ENCODE measurements at places on chromosomes 2 and 18. TPM values are rescaled to one million over a fixed set of nuclear protein-coding genes. Genes with fewer than 3 reads are reported as not detected.

LHCGR gene
- not detected for polyA plus RNA-seq

C2orf74 gene
- 21.6 TPM for polyA plus RNA-seq

CMPK2 gene
- polyA plus RNA-seq: 5.5 TPM

LDLRAD4 gene
- polyA plus RNA-seq: 2.7 TPM

TLX2 gene
- 1.5 TPM for polyA plus RNA-seq

CTIF gene
- 12.5 TPM for polyA plus RNA-seq

RND3 gene
- 36.2 TPM for polyA plus RNA-seq

ST6GAL2 gene
- polyA plus RNA-seq: 0.03 TPM

KDM3A gene
- polyA plus RNA-seq: 51.2 TPM

CKAP2L gene
- polyA plus RNA-seq: not detected

ZSWIM2 gene
- polyA plus RNA-seq: not detected

MTIF2 gene
- polyA plus RNA-seq: 36.2 TPM

CLEC4F gene
- polyA plus RNA-seq: 0.54 TPM

CFAP221 gene
- 2.2 TPM for polyA plus RNA-seq

AUP1 gene
- polyA plus RNA-seq: 179 TPM

MBD5 gene
- polyA plus RNA-seq: 2.7 TPM

GRCh38 chr2:219209236-219210195, 2.9 kb downstream of the ZFAND2B start:
- no peak for DNase-seq

DNA sequence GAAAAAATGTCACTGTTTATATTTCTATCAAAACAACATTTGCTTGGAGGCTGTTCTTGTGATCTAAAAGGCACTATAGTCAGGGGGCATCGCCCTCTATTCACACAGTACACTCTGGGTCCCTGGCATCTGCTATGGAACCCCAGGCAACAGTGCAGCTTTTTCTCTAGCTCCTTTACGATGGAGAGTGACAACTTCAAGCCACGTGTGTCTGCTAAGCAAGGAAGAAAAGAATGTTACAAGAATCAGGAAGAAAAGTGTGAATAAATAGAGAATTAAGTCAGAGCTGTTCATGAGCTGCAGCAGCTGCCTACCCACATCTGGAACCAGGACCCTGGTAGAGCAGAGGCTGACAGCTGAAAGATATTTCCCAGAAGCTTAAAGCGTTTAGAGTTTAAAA, 11.2 kb downstream of the RND3 start:
- no peak for DNase-seq

- peak; percentile 23 for DNase-seq
Observed at GRCh38 chr2:110993557-110994231, 127.0 kb upstream of the BCL2L11 start.

DNA sequence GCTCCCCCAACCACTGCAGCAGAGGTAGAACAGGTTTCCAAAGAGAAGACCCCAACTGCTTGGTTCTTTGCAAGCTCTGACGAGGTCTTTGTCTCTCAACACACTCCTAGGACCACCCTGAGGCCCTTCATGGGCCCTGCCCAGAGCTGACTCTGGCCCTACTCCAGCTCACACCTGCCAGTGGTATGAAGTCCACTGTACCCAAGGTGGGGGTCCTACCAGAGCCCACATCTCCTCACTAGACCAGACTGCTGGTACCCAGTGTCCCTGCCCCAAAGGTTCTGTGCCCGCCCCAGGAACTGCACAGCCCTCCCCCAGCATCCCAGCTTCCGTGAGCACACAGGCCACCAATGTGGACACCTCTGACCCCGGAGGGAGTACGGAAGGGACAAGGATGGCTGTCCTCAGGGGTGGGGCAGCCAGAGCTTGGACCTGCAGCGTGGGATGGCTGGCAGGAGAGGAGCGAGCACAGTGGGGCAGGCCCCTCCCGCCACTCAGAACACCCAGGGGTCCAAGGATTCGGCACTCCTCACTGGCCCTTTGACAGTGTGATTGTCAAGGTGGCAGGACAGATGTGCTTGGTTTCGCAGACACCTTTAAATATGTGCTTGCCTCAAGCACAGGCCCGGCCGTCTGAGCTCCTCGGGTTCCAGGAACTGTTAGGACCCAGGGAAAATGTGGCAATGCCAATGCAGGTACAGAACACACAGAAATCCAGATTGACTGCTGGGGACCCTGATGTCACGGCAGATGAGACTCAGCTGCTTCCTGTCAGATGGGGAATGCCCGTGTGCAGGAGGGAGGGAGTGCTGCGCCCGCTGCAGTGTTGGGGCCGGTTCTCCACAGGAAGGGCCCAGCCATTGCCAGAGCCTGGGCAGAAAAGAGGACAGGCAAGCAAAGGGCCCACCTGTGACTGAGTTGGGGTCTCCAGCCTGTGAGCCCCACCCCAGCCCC, 51.2 kb downstream of the MTERF4 start:
- DNase-seq: no peak

GRCh38 chr2:58131191-58132011, 84.8 kb downstream of the VRK2 start:
- DNase-seq: no peak

- DNase-seq: peak; percentile 27
Observed at GRCh38 chr2:64455545-64455944, 1.6 kb downstream of the LGALSL start.

- no peak for DNase-seq
Observed at GRCh38 chr2:145653553-145653952, 1133.6 kb upstream of the ZEB2 start.

- DNase-seq: peak; percentile 75
Observed at GRCh38 chr2:12587729-12588522, 128.8 kb upstream of the TRIB2 start.

DNA sequence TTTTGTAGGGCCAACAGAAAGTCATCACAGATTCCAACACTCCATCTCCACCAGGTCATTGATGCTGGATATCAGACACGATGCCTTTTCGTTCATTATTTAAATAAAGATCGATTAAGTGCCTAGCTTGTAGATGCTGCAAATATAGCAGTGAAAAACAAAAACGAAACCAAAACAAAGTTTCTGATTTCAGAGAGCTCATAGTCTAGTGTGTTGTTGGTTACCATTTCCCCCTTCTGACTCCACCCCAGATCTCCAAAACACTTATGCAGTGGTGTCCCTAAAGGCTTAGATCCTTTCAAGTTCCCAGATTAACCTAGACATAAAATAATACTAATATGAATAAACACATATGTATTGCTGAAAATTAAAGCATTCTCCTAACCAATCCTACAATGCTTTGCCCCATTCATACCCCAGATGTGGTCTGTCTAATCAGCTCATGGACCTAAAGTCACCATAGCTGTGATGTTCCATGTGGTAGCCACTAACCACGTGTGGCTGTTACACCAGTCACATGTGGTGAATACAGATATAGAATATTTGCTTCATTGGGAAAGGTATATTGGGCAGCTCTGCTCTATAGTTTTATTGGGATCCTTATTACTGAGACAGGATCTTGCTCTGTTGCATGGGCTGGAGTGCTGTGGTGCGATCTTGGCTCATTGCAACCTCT, 787.2 kb downstream of the TDRD15 start:
- DNase-seq: no peak

DNA sequence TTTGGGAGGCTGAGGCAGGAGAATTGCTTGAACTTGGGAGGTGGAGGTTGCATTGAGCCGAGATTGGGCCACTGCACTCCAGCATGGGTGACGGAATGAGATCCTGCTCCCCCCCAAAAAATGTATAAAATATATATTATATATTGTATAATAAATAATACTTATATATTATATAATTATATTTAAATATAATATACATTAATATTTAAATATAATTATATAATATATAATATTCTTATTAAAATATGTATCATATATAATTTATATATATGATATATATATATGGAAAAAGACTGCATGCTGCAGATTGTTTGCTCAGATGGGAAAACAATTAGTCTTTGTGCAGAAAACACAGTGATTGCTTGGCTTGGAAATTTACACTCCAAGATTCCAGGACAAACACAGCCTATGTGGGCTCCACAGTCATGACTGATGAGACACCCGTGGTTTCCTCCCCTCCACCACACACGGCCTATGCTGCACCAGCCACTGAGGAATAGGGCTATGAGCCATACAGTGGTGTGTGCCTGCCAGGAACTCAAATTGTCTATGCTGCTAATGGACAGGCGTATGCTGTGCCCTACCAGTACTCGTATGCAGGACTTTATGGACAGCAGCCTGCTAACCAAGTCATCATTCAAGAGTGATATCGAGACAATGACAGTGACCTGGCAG, 30.0 kb downstream of the PMAIP1 start:
- no peak for DNase-seq

- DNase-seq: no peak
Observed at GRCh38 chr2:231127480-231127879, 2.6 kb upstream of the HTR2B start.

GRCh38 chr2:36886664-36887063, 79.7 kb downstream of the STRN start:
- no peak for DNase-seq

DNA sequence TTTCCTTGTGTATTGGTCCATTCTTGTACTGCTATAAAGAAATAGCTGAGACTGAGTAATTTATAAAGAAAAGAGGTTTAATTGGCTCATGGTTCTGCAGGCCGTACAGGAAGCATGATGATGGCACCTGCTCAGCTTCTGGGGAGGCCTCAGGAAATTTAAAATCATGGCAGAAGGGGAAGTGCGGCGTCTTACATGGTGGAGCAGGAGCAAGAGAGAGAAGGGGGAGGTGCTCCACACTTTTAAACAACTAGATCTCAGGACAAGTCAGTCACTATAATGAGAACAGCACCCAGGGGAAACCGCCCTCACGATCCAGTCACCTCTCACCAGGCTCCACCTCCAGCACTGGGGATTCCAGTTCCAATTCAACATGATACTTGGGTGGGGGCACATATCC, 54.3 kb downstream of the MSH2 start:
- DNase-seq: no peak

- peak; percentile 77 for DNase-seq
Observed at GRCh38 chr18:34933909-34934661, 107.1 kb upstream of the MAPRE2 start.

GRCh38 chr2:1993711-1994682, 249.7 kb upstream of the PXDN start:
- DNase-seq: no peak

GRCh38 chr2:219062081-219062480, 1.4 kb upstream of the IHH start:
- DNase-seq: no peak

GRCh38 chr2:7262727-7263126, 345.5 kb downstream of the RNF144A start:
- DNase-seq: no peak

DNA sequence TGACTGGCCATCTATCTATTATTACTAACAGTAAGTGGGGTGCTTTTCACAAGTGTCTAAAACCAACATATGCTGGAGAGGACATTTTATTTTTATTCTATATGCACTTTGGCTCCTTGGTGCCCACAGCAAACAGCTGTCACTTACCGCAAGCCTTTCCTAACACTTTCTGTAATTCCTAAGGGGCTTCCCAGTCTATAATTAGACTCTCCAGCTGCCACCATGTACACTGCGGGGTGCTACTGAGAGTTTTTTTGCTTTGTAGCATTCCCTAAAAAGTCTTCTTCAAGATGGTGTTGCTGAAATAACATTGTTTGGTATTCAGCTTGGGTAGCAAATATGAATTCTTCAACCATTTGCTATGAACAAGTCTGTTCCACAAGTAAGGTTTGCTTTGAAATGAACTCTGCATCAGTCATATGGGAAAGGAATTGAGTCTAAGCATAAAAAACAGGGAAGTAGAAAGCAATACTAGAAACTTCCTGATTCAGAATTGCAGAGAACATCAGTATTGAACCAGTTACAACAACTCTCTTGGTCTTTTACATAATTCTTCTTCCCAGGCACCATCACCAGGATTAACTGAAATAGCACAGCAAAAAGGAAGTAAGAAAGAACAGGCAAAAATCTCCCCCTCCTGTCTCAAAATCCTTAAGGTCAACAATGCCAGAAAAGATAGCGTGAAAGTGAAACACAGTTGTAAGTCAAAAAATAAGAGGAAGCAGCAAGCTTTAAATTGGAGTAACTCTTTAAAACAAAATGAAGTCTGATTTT, 28.6 kb downstream of the EPB41L3 start:
- peak; percentile 12 for DNase-seq

GRCh38 chr2:102848366-102848839, 86.6 kb downstream of the TMEM182 start:
- DNase-seq: peak; percentile 86

GRCh38 chr2:193561054-193561453, 1366.3 kb upstream of the TMEFF2 start:
- no peak for DNase-seq

GRCh38 chr2:175926272-175926671, 75.8 kb downstream of the LNPK start:
- DNase-seq: no peak

- DNase-seq: peak; percentile 84
Observed at GRCh38 chr2:69933839-69934613, 19.1 kb downstream of the MXD1 start.

DNA sequence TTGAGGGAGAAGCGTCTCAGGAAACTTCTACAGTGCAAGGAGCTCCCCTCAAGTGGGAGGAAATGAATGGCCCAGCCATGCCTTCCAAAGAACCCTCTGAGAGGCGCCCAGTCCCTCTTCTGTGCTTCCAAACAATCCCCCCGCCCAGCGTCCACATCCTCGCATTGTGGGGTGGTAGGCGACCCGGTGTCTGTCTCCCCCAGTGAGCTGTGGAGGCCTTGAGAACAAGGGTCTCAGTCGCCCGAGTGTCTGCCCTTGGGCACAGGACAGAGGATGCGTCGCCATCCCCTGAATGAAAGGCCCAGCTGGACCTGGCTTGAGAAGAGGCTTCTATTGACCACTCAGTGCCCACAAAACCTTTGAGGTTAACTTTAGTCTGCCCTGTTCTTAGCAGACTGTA, 29.7 kb downstream of the INPP5D start:
- no peak for DNase-seq

DNA sequence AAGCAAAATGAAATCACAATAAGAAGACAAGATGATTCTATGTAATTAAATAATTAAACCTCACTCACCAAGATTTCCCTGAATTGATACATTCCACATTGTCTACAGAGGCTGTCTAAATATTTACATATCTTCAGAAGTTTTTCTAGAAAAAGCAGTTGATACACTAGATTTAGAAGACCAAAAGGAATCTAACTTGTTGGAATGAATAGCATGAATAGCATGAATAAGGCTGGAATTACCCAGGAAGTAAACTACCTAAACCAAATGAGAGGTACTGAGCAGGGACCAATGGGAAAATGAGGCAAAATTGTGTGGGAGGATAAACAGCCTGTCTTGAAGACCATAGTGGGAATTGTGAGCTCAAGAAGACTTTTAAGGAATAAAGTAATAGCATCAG, 479.7 kb downstream of the TXNL1 start:
- DNase-seq: no peak

- DNase-seq: no peak
Observed at GRCh38 chr2:233063976-233064411, 3.9 kb downstream of the INPP5D start.

- DNase-seq: no peak
Observed at GRCh38 chr2:150762571-150762970, 275.1 kb upstream of the RND3 start.

GRCh38 chr2:152359573-152360363, 24.8 kb downstream of the FMNL2 start:
- DNase-seq: no peak

- DNase-seq: no peak
Observed at GRCh38 chr2:11329776-11330175, 14.7 kb downstream of the ROCK2 start.

- peak; percentile 56 for DNase-seq
Observed at GRCh38 chr2:127064642-127065250, 42.2 kb downstream of the BIN1 start.

- no peak for DNase-seq
Observed at GRCh38 chr2:173216668-173217067, 138.0 kb upstream of the CDCA7 start.

GRCh38 chr2:198312596-198313483, 508.4 kb downstream of the PLCL1 start:
- DNase-seq: peak; percentile 25

GRCh38 chr2:190711069-190711468, 62.2 kb downstream of the NAB1 start:
- no peak for DNase-seq

All from small intestine (tissue), 16 donors.